ENCODE measurements at places on chromosomes 6 and 20.

GRCh38 chr20:23397961-23398360 is 23.3 kb downstream of the NAPB start:
- no peak for DNase-seq

- no peak for DNase-seq
Measured at GRCh38 chr6:152229330-152229729, 407.8 kb downstream of the SYNE1 start.

GRCh38 chr20:13756551-13756950 is 28.2 kb downstream of the ESF1 start:
- DNase-seq = no peak

GRCh38 chr6:33407132-33407718 is 3.6 kb upstream of the PHF1 start:
- DNase-seq = no peak

- DNase-seq = no peak
Measured at GRCh38 chr20:36035745-36036144, 67.4 kb downstream of the CNBD2 start.

- no peak for DNase-seq
Measured at GRCh38 chr6:5718231-5718947, 288.3 kb downstream of the NRN1 start.

GRCh38 chr6:125370343-125370742 is 68.6 kb upstream of the HDDC2 start:
- DNase-seq = no peak

DNA sequence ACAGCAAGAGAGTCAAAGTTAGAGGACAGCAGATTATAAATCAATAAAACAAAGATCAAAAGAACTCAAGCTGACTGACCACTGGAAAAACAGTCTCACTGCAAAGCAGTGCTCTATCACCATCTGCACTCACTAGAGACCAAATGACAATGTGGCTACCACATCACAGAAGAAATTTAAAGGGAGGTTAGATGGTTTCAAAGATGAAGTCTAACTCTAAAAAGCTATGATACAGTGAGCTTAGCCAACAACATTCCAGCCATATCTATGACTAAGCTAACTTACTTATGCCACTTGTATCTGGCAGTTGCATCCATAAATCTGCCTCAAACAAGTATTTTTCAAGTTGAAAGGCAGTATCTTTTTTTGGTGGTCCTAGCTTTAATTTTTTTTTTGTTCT is 68.6 kb downstream of the ARHGAP18 start:
- DNase-seq = no peak

DNA sequence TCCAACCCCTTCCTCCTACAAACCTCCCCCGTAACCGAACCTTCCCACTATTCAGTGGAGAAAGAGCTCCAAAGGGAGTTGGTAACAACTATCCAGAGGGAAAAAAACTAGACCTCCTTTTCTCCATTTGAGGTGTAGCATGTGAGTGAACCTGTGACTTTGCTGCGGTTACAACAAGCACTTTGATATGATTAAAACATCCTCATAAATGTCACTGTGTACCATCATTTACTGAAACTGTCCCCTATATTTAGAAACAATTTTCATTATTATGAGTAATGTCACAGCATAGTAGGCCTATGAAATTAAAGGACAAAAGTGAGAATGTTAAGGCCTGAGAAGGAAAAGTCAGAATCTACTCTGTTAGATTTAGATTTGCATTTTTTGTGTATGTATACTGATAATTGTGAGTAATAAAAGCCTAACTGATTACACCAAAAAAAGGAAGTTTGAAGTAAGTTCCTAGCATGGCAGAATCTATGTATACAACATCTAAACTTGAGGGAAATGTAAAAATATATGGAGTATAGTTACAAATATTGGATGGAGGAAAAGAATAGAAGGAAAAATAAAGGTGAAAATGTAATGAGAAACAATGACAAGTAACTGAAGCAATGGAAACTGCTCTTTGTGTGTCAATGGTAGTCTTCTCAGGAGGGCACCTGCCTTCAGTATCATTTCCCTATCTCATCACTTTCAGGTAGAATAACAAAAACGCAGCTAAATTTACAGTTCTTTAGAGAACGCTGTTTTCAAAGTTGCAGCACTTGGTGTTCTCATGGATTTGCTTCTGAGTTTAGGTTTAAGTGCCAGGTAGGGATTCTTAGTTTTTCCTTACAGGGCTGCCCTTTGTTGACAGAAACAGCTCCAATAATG is 145.9 kb downstream of the IMPG1 start:
- DNase-seq = no peak

DNA sequence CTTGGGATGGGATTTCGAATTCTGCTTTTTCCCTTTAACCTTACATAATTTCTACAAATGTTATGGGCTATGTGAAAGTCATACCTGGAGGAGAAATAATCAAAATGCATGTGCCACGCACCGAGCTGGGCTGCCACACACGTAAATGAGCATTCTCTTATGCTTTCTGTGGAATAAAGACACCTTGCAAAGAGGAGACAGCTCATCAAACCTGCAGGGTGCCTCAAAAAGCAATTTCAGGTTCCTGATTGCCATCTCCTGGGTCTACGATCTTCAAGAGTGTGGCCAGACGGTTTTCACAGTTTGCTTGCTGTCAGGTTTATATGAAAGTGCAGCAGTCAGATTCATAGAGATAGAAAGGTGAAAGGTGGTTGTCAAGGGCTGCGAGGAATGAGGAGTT is 36.6 kb downstream of the DUSP22 start:
- DNase-seq = no peak

GRCh38 chr6:42952389-42952788 is 8.2 kb upstream of the GNMT start:
- DNase-seq = no peak

GRCh38 chr6:125787791-125788190 is 3.0 kb upstream of the NCOA7 start:
- DNase-seq = no peak

DNA sequence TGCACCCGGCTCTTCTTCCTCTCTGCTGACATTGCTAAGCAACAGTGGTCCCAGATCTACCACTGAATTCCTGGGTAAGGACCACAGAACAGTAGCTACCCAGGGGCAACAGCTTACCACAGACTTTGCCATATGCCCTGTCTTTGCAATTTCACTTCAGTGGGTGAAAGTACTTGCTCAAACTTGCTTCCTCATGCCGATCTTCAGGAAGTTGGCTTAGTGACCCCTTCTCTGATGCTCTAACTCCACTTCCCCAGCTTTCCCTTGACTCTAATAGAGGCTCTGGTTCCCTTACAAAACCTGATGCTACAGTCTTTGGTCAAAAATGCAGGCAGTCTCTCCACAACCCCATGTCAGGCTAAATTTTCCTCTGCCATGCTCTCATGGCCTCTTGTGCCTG is 3.3 kb upstream of the TAAR5 start:
- DNase-seq = no peak

DNA sequence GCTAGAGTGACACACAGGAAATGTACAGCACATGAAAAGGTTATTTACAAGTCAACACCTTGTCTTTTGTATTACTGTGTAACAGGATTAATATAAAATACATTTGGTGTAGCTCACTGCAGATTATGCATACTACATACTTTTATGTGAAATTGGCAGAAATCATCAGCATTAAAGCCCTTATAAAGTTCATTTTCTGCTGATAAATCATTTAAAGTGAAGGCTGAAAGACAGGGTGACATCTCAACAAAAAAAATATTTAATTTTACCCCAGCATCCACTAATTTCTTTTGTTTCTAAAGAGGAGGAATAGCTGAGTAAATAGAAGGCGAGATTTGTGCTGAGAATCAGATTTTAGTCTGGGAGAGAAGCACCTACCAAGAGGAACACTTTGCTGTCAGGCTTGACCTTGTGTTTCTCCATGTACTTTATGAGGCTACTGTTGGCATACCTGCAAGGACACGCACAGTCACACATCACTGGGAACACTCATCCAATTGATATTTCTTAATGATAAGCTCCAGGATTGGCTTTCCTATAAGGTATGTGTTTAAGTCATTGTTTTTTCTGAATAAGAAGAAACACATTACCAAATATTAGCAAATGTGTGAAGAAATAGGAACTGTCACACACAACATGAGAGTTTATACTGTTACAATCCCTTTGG is 146.6 kb upstream of the SLC22A16 start:
- no peak for DNase-seq

- peak; percentile 29 for DNase-seq
Measured at GRCh38 chr20:34190679-34191090, 50.5 kb upstream of the ASIP start.

DNA sequence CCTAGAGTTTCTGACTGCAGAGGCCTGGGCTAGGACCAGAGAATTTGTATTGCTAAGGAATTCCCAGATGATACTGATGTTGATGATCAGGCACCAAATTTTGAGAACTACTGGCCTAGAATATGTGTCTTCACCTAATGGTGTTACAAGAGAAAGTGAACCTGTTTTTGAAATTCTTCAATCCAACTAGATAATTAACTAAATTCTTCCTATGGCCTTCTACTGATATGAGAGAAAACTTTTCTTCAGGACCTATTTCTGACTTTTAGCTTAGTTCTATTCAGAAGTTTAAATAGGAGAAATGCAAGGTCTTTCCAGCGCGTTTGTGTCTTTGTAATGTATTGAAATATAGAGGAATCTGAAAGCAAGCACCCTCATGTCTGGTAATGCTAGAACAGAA is 7.3 kb downstream of the NKAIN2 start:
- no peak for DNase-seq

DNA sequence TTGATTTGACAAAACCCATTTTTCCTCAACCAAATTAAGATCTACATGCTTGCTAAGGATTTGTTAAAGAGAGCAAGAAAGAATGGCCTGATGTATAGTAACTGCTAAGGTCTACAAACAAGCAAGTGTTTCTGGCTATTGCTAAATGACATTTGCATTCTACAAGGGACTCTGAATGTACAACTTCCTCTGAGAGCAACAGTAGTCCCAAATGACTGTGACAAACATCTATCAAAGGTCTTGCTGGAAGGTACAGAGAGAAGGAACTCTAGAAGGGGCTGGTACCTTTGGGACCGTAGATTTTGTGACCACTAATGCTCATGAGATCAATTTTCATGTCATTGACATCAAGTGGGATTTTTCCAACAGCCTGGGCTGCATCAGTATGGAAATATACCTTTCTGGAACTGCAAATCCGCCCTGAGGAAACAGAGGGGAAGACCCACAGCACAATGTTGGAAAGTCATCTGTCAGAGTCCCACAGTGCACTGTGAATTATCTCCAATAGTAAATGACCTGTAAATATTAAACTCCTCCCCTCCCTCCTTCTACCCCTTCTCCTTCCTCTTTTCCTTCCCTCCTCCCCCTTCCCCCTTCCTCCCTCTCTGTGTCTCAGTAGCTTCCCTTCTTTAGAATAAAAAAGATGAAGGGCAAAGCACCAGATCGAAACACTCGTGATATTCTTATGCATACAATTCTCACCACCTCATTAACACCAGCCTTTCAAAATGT is 15.9 kb upstream of the CPNE1 start:
- no peak for DNase-seq

- no peak for DNase-seq
Measured at GRCh38 chr6:150142097-150142669, 661 bp upstream of the PPP1R14C start.

DNA sequence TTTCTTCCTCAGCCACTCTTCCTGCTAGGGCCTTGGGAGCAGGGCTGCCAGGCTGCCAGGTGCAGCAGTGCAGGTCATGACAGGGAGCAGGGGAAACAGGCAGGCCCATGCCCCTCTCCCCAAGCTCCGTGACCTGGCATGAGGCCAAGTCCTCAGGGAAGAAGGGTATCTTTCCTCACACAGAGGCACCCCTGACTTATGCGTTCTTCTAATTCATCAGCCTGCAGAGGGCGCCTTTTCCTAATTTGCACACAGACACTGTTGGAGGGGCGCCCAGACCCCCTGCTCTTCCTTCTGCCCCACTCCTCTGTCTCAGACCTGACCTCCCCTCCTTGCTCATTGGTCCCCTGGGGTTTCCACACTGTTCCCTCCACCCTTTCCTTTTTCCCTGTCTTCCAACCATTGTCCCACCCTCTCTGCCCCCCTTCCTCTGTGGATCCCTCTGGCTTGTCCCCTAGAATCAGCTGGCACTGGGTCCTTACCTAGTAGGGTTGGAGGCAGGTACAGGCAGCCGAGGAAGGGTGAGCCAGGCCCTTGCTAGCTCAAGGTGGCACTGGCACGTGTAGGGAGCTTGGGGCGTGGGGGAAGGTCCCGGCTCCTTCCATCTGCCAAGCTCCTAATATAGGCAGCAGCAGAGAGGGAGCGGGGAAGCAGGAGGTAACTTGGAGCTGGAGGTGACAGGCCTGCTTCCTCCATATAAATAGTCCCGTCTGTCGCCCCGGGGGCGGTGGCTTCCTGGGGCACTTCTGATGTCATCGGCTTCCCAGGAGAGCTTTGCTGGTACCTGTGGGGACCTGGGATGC is 154.9 kb upstream of the MLN start:
- no peak for DNase-seq

- no peak for DNase-seq
Measured at GRCh38 chr6:169177516-169178166, 76.0 kb downstream of the THBS2 start.

DNA sequence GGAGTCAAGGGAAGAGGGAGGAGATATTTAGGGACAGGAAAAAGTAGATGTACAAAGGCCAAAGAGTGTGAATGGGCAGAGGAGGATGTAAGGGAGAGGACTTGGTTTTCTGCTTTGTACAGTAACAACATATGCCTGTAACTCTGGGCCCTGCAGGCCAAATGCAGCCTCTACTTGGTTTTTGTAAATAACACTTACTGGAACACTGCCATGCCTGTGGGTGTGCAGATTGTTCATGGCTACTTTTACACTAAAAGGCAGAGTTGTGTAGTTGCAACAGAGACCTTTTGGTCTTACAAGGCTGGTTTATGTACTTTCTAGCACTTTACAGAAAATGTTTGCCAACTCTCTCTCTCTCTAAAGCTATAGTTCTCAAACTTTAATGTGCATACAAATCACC is 157.1 kb downstream of the PHACTR1 start:
- DNase-seq = no peak

DNA sequence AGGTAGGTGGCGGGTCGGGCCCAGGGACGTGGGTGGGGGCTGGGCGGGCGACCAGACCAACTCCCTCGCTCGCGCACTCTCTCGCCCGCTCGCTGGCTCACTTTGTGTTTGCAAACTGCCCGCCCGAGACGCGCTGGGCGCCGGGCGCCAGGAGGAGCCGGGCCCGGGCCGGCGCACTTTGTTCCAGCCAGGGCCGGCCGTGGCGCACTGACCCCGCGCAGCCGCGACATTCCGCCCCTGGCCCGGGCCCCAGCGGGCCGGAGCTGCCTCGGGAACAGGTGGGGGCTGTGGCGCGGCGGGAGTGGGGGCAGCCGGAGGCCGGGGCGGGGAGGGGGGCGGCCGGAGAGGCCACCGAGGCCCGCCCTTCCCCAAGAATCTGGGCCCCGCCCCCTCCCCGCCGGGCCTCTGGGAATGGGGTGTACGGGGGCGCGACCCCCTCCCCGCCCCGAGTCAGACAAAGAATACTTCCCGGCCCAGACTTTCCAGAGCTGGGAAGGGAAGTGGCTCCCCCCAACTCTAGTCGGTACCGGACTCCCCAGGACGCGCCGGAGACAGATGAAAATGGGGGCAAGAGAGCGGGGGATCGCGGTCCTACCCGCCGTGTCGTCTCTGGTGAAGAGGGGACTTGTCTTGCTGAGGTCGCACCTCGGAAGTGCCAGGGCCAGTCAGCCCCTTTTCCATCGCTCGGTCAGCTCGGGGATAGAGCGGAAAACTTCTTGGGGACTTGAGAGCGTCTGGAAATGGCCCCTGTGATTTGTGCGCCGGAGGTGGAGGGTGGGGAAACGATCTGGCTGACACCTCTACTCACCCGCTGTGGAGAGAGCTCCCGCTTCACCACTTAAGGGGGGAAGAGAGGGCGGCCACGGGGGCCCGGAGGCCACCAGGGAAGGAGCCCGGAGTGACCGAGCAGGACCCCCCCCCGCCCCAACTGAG is 951 bp downstream of the FOXP4 start:
- DNase-seq = no peak
